GM04504 (cell line): ENCODE measurements at places on chromosomes 6 and 20.

- no peak for DNase-seq
Observed at GRCh38 chr20:44439318-44439717, 36.4 kb upstream of the TTPAL start.

GRCh38 chr6:5172041-5172653, 87.0 kb downstream of the PPP1R3G start:
- DNase-seq: no peak

GRCh38 chr6:19569563-19569962, 267.6 kb upstream of the ID4 start:
- no peak for DNase-seq

DNA sequence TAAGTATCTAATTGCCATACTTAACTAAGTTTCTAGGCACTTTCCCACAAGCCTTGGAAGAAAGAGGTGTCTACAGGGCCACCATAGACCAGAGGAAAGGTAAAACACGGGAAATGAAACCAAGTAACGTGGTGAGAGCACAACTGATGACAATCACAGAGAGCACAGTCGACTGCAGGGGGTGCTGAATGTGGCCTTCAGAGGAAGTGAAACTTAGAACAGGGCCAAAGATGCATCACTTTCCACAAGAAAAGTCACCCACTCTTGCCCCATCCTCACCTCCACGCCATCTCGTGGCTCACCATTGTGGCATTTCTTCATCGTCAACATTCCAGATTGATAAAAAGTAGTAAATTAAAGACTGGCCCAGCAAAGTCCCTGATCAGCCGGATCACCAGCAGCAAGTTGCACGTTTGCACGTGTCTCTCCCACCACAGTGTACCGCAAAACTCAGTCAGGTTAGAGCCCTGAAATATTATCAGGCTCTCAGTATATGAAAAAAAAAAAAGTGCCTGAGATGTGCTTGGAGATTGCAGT, 31.4 kb downstream of the HIVEP2 start:
- DNase-seq: no peak

DNA sequence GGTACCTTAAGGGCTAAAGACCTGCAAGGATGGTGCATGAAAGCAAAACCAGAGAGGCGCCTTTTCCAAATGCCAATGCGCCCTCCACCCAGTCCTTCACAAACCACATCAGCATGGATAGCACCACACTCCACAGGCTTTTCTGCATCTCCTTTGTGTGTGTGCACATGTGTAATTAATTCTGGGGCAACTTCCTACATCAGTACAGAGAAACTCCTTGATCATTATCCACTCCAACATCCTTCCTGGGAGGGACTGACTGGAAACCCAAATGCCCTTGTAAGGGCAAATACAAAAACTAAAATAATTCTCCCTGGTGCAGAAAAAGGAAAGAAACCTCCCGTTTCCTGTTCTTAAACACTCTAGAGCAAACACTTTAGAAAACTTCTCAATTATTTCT, 10.8 kb downstream of the SLC52A3 start:
- no peak for DNase-seq

DNA sequence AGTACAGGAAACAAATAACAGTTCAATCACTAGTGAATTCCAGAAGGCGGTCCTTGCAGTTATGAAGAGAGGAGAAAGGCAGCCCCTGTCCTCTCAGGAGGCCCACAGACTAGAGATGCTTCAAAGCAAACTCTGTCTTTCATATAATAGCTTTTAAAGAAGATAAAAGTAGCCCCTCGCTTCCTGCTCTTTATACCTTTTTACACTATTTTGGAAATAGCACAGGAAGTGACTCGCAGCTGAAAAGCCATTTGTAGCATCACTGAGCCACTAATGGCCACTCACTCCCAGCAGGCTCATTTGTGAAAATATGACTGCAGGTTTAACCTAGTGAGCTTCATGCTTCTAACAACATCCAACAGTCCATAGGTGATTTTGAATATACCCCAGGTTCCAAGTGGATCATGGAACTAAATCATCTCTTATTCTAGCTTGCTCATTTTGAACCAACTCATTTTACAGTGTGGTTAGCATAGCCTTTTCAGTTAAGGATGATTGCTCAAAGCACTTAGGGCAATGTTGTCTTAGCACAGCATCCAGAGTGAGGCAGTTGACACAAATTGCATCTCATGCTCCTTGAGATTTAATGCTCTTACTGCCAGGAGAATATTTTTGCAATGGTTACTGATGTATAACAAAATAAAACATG, 136.0 kb upstream of the NRSN1 start:
- DNase-seq: no peak

- no peak for DNase-seq
Observed at GRCh38 chr6:74638412-74638811, 567.4 kb downstream of the COL12A1 start.

- DNase-seq: no peak
Observed at GRCh38 chr20:1637226-1637625, 17.4 kb upstream of the SIRPB1 start.

- DNase-seq: no peak
Observed at GRCh38 chr20:33079259-33079658, at the start of gene BPIFB4. Gene BPIFB4 (plus strand): TSS chr20:33079643. CDS start chr20:33081527, 1,884 bp downstream.

- DNase-seq: no peak
Observed at GRCh38 chr6:44512868-44513741, 125.6 kb downstream of the CDC5L start.

DNA sequence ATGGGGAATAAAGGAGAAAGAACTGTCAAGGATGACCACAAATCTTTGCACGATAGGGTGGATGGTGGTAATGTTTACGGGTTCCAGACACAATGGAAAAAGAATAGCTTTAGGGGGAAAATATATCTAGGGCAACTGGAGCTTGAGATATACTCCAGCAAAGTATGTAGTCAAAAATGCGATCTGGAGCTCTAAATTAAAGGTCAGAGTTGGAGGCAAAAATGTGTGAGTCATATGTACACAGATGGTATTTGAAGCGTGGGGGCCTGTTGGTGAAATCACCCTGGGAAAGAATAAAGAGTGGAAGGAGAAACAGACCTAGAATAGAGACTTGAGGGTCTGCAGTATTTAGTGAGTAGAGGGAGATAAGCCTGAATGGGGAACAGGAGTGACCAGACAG, 633.9 kb upstream of the CHD6 start:
- no peak for DNase-seq

DNA sequence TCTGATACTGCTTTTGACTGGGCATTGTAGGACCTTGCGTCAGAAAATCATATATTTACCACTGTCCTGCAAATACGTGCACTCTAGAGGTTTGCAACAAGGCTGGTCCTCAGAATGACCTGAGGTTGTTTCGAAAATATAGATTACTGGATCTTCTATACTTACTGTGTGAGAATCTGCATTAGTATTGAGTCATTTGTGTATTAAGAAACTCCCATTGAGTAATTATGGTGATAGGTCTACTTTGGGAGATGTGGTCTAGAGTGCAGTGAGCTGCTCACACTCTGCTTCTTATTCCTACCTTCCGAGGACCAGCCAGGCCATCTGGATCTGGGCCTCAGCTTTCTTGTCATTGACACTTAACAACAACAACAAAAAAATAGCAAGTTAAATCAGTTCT, 9.6 kb downstream of the KLHL32 start:
- DNase-seq: no peak

- DNase-seq: no peak
Observed at GRCh38 chr6:150165020-150165702, 22.3 kb downstream of the PPP1R14C start.

DNA sequence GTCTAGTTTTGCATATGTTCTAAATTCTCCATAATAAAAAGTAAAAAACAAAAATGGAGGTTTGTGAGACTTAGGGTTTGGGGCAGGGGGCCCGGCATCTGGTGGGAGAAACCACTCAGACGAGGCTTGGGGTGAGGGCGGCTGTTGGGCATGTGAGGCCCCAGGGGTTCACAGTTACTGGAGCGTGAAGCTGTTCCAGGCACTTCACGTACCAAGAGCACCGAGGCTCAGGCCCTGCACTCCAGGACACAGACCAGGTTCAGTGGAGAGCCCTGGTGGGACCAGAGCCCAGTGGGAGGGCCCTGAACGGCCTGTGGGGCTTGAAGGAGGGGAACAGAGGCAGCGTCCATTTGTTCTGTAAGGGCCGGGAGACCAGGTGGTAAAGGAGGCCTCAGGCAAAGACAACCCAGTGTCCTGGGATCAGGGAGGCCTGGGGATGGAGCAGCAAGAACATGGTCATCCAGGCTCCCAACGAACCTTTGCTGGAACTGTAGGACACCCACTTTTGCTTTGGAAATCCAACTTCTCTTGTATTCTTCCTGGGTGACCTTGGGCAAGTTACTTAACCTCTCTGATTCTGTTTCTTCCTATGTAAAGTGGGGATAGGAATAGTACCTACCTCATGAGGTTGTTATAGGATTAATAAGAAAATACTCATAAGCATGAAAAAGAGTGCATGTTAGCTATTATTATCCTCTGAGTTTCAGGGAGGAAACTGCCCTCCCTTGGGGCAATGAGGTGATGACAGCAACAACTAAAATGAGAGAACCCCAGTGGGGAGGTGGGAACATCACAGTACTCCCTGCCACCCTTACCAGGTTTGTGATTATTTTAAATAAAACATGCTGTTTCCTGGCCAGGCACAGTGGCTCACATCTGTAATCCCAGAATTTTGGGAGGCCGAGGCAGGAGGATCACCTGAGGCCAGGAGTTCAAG, 1.1 kb upstream of the FGD2 start:
- no peak for DNase-seq

- DNase-seq: peak; percentile 63
Observed at GRCh38 chr6:151063352-151063751, 176.4 kb upstream of the AKAP12 start.

- DNase-seq: no peak
Observed at GRCh38 chr6:22062807-22063408, 233.9 kb downstream of the PRL start.

- DNase-seq: no peak
Observed at GRCh38 chr6:89727501-89727900, 89.0 kb upstream of the LYRM2 start.

DNA sequence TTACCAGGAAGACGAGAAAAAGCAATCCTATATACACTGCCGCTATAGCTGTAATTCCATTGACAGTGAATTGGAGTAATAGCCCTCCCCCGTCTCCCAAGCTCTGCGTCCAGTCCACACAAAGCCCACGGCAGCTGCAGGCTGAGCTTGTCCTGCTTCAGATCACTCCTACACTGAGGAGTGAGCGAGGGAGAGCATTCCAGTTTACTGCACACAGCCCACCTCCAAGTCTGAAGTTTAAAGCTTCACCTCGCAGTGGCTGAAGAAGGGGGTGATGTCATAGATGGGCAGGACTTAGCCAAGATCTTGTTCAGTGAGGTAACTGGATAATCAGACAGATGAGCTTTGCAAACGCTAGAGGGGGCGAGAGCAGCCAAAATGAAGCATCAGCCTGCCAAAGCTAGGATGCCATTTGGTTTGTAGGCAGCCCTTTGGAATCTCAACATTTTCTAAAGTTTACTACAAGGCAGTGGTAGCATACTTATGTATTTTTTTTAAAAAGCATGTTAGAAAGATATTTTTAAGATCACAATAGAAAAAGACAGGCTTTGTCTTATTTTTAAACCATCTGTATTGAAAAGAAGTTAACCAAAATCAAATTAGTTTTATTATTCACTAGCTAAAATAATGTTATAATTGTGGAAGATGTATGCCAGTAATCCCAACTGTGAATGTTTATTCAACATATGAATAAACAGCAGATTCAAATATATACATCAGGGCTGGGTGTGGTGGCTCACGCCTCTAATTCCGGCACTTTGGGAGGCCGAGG, at the start of gene FLRT3:
TSS of gene FLRT3 (minus strand) at position 213 of the 772 bp plus-strand sequence. CDS start 10,106 bp downstream, outside the sequence.
- DNase-seq: peak; percentile 82

DNA sequence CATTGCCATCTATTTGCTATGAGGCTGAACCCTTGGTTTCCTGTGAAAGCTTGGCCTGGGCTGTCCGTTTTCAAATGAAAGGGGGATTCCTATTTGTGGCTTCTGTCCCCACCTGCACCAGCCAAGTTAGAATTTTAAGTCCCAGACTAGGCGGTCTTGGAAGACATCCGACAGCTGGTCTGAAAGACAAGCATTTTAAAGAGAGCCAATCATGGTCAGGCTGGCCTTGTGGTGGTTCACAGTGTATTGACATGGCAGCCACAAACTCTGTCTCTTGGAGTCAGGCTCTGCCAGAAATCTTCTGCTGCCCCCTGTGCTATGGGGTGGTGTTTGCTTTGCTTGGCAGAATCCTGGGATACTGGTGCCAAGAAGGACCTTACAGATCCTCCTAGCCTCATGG, 319.2 kb upstream of the MOCS1 start:
- no peak for DNase-seq
